ENCODE measurements at places on chromosomes 11 and 22. TPM values are rescaled to one million over a fixed set of nuclear protein-coding genes. Genes with fewer than 3 reads are reported as not detected.
A peak's percentile ranks its signal among the peaks of the same experiment; 100 is the strongest.

- DNase-seq, result no peak
These were observed 98.9 kb downstream of the PGR start for GRCh38 chr11:101030692-101031091.

GRCh38 chr11:58867556-58867955 is 23.1 kb upstream of the GLYATL2 start:
- no peak for DNase-seq

DNA sequence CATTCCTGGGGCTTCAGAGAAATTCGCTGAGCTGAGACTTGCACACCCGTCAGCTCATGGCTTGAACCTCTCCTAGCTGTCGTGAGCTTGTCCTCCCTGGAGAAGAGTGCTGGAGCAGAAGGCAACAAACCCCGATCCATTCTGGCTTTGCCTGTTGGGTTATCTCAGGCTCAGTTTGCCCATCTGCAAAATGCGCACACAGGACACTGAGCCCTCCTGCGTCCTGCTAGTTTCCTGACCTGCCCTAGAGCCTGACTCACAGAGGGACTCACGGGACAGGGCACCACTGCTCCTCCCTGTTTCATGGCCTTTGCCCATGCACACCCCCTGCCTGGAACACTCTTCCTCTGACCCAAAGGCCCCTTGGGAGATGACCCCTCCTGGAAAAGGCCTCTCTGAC is 365.0 kb downstream of the MN1 start:
- DNase-seq, result no peak

DNA sequence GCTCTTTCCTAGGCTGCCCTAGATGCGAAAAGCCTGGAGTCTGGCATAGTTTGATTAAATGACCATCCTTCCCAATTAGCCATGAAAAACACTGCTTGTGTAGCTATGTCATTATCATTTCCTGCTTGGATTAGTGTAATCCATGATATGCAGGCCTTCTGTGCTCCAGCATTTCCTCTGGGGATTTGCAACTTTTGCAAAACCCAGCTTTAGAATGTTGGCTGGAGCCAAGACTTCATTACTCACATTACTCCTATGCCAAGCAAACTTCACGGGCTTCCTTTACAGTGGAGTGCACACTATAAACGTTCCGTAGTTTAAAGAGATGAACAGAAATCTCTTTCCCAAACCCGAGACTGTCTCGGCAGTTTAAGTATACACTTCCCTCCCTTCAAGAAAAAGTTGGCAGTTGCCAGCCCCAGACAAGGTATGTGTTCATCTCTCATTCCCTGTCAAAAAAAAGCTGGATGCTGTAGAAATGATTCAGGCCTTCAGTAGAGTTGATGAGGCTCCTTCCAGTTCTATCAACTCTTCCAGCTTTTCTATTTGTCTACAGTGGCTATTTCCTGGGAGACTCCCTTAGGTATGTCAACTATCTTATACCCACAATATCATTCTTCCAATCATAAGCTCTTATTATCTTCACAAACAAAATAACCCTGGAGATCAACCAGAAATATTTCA is 180.0 kb downstream of the MAML2 start:
- no peak for DNase-seq

- no peak for DNase-seq
These were observed 2.1 kb downstream of the TSPAN32 start for GRCh38 chr11:2303627-2304505.

GRCh38 chr11:69703453-69703767 is 412 bp downstream of the FGF19 start:
- no peak for DNase-seq

DNA sequence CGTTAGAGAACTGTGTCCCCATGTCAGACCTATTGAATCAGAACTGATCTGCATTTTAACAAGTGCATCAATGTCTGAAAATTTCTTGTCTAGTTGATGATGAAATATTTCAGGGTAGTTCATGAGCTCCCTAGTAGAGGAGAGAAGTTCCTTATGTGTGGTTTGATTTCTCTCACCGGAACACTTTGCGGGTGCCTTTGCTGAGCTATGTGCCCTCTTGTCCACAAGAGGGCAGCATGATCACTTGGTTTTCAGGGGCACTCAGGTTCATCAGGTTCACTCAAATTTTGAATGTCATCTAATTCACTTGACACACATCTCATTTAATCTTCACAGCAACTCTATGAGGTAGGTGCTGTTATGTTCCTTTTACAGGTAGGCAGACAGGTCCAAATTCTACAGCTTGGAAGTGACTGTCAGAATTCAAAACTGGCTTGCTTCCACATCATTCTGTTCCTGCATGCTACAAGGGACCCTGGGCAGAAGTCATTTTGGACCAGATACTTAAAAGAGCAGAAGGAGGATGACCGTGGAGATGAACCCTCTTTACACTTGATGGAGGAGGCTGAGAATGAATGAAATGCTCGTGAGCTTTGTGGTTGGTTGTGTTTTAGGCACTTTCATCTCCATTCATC is 55.6 kb downstream of the P4HA3 start:
- DNase-seq, result peak; percentile 44

DNA sequence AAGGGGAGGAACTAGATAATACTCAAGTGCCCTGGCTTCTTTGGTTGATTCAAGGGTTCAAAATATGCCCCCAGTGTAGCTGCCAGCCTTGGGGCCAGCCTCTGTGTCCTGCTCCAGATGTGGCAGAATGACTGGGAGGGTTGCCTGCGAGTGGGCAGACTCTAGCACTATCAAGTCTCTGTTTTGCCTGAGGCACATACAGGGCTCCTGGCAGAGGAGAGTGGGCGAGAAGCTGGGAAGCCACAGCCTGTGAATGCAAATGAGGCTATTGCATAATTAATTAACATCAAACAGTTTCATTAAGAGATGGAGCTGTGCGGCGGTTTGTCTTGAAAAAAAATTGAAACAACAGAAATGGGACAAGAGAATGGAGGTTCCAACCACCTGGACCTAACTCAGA is 50.8 kb downstream of the BUD13 start:
- no peak for DNase-seq

DNA sequence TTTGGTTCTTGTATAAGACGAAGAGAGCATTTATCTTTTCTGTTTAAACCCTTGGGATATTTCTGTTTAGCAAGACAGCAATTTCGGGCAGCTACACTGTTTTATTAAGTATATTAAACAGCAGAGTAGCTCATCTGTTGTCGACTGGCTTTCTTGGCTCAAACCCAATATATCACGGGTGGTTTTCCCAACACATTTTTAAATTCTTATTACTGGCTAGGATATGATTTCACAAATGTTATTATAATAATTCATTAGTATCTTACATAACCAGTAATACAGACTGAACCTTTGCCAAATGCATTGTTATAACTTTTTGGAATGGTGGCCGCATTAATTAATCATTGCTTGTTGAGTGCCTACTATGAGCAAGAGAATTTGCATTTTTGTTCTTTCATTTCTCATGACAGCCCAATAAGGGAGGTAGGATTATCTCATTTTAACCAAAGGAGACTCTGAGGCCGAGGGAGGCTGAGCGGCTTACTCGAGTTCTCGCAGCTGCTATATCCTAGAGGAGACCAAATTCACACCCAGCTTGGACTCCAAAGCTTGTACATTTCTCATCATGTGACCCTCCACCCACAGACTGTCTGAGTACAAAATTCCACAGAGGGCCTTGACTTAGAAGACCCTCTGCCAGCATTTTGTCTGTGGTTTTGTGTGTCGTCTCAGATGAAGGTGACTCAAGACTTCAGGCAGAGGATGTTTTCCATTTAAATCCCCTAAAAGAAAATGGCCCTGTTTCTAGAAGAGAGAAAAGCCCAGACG is 304.9 kb downstream of the NTM start:
- DNase-seq, result no peak

- no peak for DNase-seq
These were observed 157.9 kb downstream of the FEZ1 start for GRCh38 chr11:125337836-125338834.

- no peak for DNase-seq
These were observed 960.1 kb downstream of the NTM start for GRCh38 chr11:132330515-132330914.

DNA sequence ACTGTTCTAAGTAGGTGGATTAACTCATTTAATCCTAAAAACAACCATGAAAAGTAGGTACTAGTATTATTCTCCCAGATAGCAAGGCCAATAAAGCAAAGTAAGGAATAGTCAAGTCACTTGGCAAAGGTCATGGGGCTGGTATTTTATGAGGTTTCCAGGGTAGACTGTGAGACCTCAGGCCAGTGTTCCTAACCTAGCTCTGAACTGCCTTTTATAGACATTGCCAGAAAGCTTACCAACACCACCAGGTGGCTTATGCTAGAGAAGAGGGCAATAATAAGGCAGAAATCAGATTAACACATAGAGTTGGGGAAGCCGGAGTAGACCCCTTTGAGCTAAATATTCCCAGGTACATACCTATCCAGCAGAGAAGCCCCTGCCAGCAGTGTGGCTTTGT is 490.9 kb upstream of the TENM4 start:
- no peak for DNase-seq

- no peak for DNase-seq
These were observed 128.5 kb downstream of the ENTHD1 start for GRCh38 chr22:39765046-39765445.

DNA sequence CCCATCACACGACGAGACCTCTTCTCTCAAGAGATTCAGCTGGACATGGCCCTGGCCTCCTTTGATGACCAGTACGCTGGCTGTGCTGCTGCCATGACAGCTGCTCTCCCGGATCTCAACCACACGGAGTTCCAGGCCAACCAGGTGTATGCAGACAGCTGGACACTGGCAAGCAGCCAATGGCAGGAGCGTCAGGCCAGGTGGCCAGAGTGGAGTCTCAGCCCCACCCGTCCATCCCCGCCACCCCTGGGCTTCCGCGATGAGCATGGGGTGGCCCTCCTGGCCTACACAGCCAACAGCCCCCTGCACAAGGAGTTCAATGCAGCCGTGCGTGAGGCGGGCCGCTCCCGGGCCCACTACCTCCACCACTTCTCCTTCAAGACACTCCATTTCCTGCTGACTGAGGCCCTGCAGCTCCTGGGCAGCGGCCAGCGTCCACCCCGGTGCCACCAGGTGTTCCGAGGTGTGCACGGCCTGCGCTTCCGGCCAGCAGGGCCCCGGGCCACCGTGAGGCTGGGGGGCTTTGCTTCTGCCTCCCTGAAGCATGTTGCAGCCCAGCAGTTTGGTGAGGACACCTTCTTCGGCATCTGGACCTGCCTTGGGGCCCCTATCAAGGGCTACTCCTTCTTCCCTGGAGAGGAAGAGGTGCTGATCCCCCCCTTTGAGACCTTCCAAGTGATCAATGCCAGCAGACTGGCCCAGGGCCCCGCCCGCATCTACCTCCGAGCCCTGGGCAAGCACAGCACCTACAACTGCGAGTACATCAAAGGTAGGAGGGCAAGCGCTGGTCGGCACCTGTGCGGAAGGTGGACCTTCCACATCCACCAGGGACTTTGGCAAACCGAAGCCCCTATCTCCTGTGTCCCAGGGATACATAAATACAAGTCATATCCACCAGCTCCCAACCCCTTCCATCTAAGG is 11.3 kb downstream of the CHRNA10 start:
- no peak for DNase-seq

DNA sequence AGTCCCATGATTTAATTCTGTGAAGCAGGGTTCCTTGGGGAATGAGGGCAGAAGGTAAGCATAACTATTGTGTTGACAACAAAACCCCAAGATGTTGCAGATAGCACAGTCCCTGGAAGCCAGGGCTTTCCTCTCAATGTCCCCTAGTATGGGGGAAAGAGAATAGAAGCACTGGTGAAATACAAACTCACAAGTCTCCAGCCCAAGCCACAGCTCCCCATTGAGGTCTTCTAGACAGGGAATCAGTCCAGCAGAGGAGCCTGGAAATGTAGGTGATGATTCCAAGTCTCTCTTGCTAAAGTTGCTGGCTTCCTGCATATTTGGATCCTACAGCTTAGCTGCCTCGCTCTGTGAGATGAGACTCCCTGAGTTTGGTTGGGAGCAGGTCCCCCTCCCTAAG is 31.7 kb upstream of the DRD2 start:
- no peak for DNase-seq

- no peak for DNase-seq
These were observed 21.7 kb upstream of the ROBO3 start for GRCh38 chr11:124843616-124843910.

- DNase-seq, result no peak
These were observed 45.3 kb downstream of the RTL6 start for GRCh38 chr22:44452531-44453420.

DNA sequence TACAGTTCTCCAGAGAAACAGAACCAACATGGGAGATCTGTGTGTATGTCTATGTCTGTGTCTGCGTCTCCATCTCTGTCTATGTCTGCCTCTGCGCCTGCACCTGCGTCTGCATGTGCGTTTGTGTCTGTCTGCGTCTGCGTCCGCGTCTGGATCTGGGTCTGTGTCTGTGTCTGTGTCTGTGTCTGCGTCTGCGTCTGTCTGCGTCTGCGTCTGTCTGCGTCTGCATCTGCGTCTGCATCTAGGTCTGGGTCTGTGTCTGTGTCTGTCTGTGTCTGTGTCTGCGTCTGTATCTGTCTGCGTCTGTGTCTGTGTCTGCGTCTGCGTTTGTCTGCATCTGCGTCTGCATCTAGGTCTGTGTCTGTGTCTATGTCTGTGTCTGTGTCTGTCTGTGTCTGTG is 88.4 kb upstream of the SLC22A12 start:
- DNase-seq, result no peak

- no peak for DNase-seq
These were observed 2.2 kb upstream of the EFCAB6 start for GRCh38 chr22:43814264-43814663.

DNA sequence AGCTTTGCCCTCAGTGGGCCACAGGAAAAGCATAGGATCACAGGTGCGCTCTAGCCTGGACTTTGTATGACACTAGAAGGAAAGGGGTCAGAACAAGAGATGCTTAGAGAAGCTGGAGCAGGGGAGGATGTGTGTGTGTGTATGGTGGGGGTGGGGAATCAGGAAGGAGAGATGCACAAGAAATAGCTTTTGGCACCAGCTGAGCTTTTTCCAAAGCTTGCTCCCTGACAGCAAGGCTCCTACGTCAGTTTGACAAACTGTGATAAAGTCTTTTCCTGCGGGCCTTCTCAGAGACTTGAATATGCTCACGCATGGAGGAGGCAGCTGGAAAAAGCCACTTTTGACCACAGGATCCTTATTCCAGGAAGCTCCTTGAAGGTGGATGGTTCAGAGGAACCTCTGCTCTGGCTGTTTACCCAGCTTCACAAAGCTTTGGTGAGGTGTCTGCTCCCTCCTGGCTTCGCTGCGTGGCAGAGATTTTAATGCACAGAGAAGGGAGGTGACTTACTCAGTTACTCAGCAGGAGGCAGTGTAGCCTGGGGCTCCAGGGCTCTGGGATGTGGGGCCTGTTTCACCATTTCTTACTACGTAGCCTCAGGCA is 3.9 kb downstream of the CDC42EP1 start:
- no peak for DNase-seq

OR51B4 gene
- not detected for total RNA-seq

OR51E2 gene
- not detected for total RNA-seq

SMIM38 gene
- total RNA-seq, result 1.1 TPM

MS4A3 gene
- total RNA-seq, result not detected

CACNA1I gene
- 0.07 TPM for total RNA-seq

ABCC8 gene
- 6.1 TPM for total RNA-seq

CHRM1 gene
- total RNA-seq, result not detected

FBXO7 gene
- total RNA-seq, result 82.8 TPM

UBQLN3 gene
- not detected for total RNA-seq

Measured in neural crest cell (in vitro differentiated cells).